ENCODE measurements at places on chromosomes 4 and X.

GRCh38 chr4:177123811-177124210, 185.9 kb upstream of the NEIL3 start:
- no peak for DNase-seq

GRCh38 chr4:82745173-82745842, 53.3 kb downstream of the SCD5 start:
- DNase-seq, result peak; percentile 54

DNA sequence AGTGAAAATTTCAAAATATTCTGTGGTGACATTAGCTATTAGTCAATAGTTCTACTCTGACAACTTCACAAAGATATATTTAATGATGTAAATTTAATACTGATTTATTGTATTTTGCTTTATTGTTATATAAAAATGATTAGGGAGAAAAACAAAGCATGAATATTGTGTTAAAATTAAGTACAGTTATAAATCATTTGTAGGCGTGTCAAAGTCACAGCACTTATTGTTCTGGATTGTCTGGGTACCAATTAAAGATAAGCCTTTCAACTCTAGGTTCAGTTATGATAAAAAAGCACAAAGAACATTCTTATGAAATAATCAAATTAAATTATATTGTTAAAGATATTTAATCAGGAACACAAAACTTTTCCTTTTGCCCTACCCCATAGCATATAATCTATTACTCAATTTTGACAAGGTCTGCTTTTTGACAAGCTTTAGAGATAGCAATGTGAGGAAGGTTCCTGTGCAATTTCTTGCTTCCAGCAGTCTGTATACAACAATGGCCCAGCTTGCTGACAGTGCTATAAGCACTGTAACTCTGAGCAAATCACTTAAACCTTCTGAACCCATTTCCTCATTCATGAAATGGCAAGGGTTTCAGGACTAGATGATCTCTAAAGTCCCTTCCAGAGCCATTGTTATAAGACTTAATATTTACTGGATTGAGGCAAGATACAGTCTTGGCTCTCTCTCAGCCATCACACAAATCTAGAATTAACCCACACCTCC, 910.3 kb upstream of the LCORL start:
- DNase-seq, result no peak

GRCh38 chrX:68665502-68665901, 18.0 kb downstream of the STARD8 start:
- peak; percentile 41 for DNase-seq

- no peak for DNase-seq
Measured at GRCh38 chr4:180314972-180315371, 1928.2 kb upstream of the TENM3 start.

- peak; percentile 80 for DNase-seq
Measured at GRCh38 chrX:49309401-49309981, 6.0 kb downstream of the GAGE10 start.

DNA sequence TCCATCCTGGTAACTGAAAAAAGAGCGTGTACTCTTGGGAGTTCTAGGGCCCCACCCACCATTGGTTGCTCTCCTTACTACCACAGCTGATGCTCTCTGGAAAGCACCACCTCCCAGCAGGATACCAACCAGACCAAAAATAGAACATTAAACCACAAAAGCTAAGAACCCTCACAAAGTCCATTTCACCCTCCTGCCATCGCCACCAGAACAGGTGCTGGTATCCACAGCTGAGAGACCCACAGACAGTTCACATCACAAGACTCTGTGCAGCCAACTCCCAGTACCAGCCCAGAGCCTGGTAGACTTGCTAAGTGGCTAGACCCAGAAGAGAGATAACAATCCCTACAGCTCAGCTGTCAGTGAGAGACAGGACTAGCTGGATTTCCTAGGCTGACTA, 240.6 kb downstream of the PABPC4L start:
- no peak for DNase-seq

GRCh38 chrX:123013141-123013540, 170.9 kb upstream of the GRIA3 start:
- no peak for DNase-seq

- no peak for DNase-seq
Measured at GRCh38 chr4:47442980-47443379, 20.5 kb downstream of the COMMD8 start.

GRCh38 chrX:37871626-37872302, 24.4 kb upstream of the DYNLT3 start:
- peak; percentile 4 for DNase-seq

DNA sequence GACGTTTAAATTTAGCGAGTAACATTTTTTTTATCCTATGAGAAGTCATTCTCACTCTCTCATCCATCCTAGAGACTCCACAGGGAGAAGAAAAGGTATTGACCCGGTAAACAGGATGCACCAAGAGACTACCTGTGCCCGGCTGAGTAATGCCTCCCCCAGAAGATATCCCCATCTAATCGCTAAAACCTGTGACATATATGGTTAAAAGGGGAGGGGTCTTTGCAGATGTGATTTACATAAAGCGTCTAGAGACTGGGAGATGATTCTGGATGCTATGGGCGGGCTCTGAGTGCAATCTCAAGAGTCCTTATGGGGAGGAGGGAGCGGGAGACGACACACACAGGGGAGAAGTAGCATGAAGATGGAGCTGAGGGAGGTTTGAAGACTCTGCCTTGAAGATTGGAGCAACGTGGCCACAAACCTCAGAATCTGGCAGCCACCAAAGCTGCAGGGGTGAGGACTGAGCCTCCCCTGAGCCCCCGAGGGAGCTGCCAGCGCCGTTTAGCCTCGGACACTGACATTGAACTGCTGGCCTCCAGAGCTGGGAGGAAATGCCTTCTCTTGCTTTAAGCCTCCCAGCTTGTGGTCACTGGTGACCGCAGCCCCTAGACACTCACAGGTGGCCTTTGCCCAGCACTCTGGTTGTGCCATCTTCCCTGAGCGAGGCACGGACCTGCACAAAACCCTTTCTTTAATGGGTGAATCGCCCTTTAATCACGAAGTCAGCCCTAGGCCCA, 11.2 kb downstream of the ABLIM2 start:
- DNase-seq, result peak; percentile 57

DNA sequence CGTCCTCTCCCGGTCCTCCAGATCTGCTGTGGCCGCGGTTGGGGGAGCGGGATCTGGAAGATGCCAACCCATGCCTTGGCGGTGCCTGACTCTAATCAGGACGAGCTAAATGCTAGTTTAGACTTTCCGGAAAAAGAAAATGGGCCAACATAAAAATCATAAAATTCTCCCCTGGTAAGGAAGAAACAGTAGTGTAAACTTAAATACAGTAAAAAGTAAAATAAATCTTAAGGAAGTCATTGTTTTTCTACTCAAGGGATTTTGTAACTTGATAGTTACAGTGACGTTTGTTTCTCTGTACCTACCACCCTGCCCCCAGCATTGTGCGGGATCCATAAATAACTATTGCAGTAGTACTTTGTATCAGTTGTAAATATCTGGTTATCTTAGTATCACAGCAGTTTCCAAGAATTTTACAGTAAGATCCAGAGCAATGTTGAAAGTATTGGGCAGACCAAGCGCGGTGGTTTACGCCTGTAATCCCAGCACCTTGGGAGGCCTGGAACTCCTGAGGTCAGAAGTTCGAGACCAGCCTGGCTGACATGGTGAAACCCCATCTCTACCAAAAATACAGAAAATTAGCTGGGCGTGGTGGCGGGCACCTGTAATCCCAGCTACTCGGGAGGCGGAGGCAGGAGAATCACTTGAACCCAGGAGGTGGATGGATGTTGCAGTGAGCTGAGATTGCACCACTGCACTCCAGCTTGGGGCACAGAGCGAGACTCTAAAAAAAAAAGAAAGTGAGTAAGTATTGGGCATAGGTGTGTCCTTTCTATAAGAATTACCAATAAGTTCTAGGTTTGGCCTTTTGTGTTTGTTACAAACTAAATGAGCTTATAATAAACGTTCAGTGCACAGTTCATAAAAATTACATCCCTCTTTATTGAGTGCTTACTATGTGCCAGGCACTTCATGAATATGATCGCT, 1.0 kb upstream of the PLA2G12A start:
- DNase-seq, result peak; percentile 35

- peak; percentile 79 for DNase-seq
Measured at GRCh38 chr4:185304944-185305690, 90.6 kb downstream of the LRP2BP start.

- DNase-seq, result no peak
Measured at GRCh38 chr4:186772936-186773487, 49.4 kb upstream of the FAT1 start.

GRCh38 chr4:119626420-119626819, 2.2 kb downstream of the PDE5A start:
- no peak for DNase-seq

GRCh38 chr4:14446904-14447303, 555.4 kb upstream of the CPEB2 start:
- no peak for DNase-seq

- DNase-seq, result peak; percentile 76
Measured at GRCh38 chrX:133838761-133839676, 146.4 kb downstream of the GPC3 start.

DNA sequence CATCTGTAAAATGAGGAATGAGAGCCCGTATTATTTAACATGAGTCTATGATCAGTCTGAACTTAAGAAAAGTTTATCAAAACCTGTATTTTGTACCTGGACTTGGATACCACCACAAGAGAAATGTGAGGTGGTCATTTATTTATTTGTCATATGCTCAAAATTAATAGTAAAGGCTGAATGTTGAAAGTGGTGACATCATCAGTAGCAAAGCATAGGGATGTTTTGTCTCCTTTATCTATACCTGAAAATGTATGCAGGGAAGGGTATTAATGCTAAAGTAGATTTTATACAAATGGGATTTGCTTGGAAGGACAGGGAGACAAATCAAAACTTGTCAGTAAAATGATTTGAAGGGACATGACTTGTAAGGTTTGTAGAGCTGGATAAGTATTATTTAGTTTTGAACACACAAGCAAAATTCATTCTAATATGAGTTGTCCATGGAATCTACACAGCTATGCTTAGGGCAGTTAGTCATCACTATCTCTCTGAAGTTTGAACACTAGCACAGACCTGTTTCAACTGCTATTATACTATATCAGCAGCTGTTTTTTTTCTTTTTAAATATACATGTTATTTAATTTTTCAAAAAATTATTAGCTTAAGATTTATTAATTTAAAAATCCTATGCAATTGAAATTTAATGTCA, 52.4 kb upstream of the GUCY1A1 start:
- DNase-seq, result no peak

DNA sequence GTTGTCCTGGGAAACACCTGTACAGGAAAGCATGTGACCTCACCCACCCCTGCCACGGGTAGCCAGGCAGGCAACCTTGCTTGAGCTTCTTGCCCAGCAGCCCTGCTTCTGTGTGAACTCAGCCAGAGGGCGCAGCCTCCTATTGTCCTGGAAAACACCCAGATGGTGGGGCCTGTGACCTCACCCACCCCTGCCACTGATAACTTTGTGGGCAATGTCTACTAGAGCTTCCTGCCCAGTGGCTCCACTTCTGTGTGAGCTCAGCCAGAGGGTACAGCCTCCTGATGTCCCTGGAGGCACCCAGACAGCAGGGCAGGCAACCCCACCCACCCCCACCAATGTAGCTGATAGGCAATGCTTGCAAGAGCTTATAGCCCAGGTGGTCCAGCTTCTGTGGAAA, 146.3 kb downstream of the DTHD1 start:
- no peak for DNase-seq

DNA sequence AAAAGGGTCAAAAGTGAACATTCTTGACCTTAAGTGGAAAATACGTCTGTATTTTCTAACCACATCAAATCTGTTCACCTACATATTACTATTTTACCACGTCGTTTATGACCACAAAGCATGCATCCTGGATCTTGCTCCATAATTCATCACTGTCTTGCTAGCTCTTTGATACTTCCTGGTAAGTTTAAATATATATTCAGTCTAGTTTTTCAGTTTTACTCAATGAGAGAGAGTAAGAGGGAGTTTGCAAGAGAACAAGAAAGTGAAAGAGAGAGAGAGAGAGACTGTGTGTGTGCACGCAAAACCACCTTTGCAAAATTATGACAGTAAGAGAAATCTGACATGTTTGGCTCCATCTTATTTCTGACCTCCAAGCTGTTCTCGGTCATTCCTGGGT, 173.7 kb upstream of the GALNTL6 start:
- no peak for DNase-seq

GRCh38 chrX:134688839-134689238, 30.6 kb upstream of the PLAC1 start:
- DNase-seq, result no peak

DNA sequence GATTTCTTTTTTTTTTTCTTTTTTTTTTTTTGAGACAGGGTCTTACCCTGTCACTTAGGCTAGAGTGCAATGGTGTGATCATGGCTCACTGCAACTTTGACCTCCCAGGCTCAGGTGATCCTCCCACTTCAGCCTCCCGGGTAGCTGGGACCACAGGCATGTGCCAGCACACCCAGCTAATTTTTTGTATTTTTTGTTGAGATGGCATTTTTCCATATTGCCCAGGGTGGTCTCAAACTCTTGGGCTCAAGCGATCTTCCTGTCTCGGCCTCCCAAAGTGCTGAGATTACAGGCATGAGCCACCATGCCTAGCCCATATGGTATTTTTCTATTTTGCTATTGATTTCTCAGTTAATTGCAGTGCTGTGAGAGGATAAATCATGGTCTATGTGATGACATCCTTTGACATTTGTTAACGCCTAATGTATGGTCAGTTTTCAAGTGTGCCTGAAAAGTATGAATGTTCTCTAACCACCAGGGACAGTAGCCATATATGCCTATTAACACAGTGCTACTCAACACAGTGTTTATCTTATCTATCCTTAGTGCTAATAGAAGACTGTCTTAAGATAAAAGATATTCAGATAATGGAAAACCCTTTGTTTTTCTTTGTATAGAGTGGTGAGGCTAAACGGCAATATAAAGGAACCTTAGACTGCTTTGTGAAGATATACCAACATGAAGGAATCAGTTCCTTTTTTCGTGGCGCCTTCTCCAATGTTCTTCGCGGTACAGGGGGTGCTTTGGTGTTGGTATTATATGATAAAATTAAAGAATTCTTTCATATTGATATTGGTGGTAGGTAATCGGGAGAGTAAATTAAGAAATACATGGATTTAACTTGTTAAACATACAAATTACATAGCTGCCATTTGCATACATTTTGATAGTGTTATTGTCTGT, 9.1 kb upstream of the HSPA4L start:
- no peak for DNase-seq

DNA sequence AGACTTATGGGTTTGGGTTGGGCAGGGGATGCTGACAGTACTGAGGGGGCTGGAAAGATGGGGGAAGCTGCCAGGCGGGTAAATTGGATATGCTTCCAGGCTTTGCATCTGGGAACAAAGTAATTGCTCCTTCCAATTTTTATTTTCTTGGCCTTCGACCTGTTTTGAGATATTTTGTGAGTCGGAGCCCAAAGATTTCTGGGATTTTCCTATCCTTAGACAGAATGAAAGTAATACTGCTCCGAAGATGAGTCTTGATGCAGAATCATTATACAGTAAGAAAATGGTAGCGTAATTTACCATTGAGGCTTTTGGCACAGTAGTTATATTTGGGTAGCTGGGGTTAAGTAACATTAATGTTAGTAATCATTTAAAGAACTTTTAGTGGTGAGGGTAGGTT, 1.4 kb downstream of the SMARCA5 start:
- no peak for DNase-seq

- DNase-seq, result no peak
Measured at GRCh38 chr4:119087121-119087520, 48.5 kb upstream of the MYOZ2 start.

All from GM23338 (cell line).